ENCODE measurements at places on chromosomes 5 and 9.

GRCh38 chr5:135850231-135850630 lies 15.8 kb downstream of the SLC25A48 start:
- no peak for DNase-seq

- DNase-seq, result no peak
Measured at GRCh38 chr5:31948006-31948405, 226.1 kb downstream of the GOLPH3 start.

DNA sequence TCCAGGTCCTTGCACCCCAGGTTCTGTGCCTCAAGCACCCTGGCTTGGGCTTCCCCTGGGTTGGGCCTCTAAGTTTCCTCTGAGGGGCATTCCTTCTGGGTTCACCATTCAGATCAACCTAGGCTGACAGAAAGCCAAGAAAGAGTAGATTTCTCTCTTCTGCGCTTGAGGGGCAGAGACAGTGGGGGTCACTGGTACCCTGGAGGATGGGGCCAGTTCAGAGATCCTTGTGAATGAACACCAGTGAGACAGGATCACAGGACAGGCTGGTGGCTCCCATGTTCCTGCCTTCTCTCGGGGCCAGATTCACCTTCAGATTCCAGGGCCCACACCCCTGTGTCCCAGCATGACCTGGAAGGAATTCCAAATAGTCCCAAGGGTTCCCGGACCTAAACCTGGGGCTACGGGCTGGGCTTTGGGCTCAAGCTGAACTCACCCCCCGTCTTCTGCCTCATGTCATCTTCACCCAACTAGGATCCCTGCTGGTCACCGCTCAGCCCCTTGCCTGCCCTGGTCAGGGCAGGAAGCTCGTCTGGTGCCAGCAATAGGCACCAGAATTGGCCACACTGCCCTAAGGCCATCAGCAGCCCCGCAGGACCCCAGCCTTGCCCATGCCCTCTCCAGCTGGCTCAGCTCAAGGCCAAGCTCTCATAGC lies 91.8 kb upstream of the MVB12B start:
- DNase-seq, result no peak

DNA sequence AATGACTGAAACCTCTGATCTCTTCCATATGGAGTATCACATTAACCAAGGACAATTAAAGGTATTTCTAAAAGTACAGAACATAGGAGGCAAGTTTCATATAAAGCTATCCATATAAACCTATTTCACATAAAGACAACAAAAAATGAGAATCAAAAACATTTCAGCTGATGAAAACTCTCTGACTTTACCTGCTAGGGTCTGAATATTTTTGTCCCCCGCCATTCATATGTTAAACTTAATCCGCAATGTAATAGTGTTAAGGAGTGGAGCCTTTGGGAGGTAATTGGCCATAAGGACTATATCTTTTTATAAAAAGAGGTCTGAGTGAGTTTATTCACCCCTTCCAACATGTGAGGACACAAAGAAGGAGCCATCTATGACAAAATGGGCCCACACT lies 788.5 kb downstream of the DTWD2 start:
- no peak for DNase-seq

DNA sequence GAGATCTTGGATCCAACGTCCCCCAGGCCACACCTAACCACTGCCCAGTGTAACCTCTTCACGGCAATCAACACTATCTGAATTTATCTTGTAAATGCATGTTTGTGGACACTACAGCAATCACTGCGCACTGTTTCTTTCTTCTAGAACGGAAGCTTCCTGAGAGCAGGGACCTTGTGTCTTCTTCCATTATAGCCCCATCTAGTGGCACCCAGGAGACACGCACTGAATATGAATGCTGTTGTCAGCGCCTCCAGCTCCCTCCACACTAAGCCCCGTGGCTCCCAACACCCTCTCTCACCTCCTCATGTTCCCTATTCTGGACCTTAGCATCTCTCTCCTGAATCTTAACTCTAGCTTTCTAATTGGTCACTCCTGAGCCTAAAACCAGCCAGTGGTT lies 72.7 kb downstream of the SMIM23 start:
- DNase-seq, result peak; percentile 14

DNA sequence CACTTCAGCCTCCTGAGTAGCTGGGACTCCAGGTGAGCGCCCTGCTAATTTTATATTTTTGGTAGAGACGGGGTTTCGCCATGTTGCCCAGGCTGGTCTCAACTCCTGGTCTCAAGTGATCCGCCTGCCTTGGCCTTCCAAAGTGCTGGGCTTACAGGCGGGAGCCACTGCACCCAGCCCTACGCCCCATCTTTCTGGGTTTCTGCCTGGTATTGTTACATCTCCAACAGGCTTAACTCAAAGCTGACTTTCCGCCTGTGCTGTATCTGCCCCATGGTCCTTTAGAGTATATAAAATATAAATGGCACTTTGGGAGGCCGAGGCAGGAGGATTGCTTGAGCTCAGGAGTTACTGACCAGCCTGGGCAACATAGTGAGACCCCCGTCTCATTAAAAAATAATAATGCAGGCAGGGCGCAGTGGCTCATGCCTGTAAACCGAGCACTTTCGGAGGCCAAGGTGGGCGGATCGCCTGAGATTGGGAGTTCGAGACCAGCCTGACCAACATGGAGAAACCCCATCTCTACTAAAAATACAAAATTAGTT lies 36.5 kb upstream of the GLDC start:
- DNase-seq, result no peak

- DNase-seq, result no peak
Measured at GRCh38 chr5:138370537-138370936, 18.1 kb downstream of the KDM3B start.

GRCh38 chr9:116576386-116576785 lies 110.7 kb upstream of the TRIM32 start:
- no peak for DNase-seq

- DNase-seq, result no peak
Measured at GRCh38 chr5:91898019-91898418, 514.9 kb upstream of the ARRDC3 start.

GRCh38 chr9:88502552-88503034 lies 32.4 kb upstream of the NXNL2 start:
- no peak for DNase-seq

DNA sequence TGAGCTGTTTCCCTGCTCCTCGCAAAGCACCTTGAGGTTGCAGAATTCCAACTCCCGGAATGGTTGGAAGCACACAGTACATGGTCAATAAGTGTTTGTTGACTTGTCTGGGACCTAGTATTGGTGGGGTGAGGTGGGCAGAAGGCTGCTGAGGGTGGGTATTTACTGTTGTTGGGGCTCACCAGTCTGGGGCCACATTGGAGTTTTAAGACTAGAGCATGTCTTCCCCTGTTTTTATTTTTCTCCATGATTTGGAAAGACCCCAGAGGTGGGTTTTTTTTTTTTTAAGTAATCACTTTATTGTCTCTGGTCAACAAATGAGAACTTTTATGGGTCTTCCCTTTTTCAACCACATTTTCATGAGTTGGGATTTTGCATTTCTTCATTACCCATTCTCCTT lies 55.1 kb downstream of the IRF1 start:
- no peak for DNase-seq

GRCh38 chr9:106305428-106306133 lies 557.4 kb upstream of the ZNF462 start:
- no peak for DNase-seq

GRCh38 chr9:16825331-16825725 lies 45.1 kb downstream of the BNC2 start:
- DNase-seq, result no peak

GRCh38 chr5:173785866-173786265 lies 102.3 kb upstream of the CPEB4 start:
- no peak for DNase-seq

- DNase-seq, result no peak
Measured at GRCh38 chr5:30686530-30686929, 507.0 kb upstream of the CDH6 start.

GRCh38 chr9:18689921-18690320 lies 216.0 kb downstream of the ADAMTSL1 start:
- no peak for DNase-seq

- no peak for DNase-seq
Measured at GRCh38 chr9:126454215-126454614, 127.6 kb downstream of the MVB12B start.

DNA sequence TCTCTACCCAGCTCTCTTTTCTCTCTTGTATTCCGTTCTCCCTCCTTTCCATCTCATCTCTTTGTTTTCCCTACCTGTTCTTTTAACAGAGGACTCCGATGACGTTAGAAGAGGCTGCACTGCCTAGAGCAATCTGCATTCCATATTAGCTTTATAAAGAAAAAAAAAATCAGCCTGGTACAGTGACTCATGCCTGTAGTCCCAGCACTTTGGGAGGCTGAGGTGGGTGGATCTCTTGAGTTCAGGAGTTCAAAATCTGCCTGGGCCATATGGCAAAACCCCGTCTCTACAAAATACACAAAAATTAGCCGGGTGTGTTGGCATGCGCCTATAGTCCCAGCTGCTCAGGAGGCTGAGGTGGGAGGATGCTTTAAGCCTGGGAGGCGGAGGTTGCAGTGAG lies 49.0 kb downstream of the DAPK1 start:
- DNase-seq, result no peak

- DNase-seq, result peak; percentile 92
Measured at GRCh38 chr5:157290981-157291711, 25.2 kb downstream of the CYFIP2 start.

DNA sequence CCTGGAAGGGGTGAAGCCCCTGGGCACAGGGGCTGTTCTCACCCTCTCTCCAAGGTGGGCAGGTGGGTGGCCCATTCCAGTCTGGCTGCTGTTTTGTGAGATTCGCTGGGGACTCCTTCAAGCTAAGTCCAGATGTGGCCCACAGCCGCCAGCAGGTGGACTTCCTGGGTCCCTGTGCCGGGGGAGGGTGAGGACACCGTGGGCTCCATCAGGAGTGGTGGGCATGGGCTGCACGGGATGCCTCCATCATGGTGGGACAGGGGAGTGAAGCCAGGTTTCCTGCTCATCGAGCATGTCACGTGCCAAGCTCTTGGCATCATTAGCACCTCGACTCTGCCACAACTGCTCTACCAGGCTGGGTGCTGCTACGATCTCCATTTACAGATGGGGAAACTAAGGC lies 1.8 kb downstream of the NCS1 start:
- DNase-seq, result no peak

DNA sequence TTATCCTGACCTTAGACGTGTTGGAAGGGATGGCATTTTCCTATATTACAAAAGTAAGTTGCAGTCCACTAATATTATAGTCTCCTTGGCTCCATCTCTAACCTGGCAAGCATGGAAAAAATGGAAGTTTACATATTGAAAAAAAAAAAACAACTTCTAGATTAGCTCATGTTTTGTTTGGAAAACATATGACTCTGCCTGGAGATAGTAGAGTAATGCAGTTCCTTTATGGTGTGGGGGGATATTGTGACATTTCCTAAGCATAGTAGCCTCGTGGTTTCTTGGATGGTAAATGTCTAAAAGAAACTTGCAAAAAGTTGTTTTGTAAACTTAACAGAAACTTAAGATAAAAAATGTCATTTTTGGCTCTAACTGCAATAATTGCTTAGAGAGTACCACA lies 244.4 kb upstream of the FBXL7 start:
- no peak for DNase-seq

GRCh38 chr5:30808996-30809395 lies 384.5 kb upstream of the CDH6 start:
- no peak for DNase-seq

DNA sequence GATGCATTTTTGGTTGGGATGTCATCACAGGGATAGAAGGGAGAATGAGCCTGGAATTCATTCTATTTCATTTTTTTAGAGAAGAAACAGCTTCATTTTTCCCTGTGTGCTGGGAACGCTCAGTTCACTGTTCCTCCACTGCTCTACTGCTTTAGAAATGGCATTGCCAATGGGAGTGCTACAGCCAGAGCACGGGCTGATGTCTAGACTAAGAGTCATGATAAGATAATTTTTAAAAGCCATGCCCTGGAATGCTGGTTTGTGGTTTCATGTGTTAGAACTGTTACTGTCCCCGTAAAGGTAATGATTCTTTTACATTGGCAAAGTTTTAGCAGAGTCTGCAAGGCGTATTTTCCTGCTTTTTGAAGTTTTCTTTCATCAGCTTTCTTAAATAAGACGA lies 119.6 kb downstream of the SEMA6A start:
- no peak for DNase-seq

DNA sequence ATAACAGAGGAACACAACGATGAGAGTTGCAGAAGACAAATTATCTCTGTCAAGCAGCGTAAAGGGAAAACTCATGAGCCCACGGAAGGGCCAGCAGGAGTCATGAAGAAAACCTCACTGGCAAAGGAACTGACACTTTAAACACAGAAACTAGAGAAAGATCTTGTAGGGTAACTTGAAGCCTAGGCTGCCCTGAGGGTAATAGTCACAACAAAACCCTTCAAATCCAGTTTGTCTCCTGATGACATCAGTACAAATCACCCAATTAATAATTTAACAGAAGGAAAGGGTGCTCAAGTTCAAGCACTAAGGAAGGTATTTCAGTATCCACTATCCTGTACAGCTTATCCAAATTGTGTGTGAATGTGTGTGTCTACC lies 549.1 kb downstream of the MTRR start:
- no peak for DNase-seq

DNA sequence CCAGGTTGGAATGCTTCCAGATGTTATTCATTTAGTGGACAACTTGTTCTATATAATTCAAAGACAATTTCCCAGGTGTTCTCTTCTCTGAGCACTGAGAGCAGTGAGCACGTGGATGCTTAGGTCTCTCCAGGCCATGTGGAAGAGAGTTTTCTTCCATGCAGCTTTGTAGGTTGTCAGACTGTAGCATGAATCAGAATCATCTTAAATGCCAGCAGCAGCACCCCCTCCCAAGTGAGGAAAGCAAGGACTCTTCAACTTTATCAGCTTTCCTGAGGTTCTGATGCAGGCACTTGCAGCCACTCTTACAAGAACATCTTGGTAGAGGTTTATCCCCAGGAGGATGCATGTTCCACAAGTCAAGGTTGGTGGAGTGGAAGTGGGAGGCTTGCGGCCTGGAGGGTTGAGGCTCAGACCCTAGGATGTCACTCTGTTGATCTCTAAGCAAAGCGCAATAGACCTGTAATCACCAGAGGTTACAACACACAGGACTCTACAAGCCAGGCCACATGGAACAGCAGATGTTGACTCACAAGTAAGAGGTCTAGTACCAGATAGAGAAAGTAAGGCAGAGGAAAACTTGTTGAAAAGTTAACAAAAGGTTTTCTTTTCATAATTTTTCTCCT lies 47.7 kb downstream of the UGCG start:
- no peak for DNase-seq

GRCh38 chr5:23112237-23112636 lies 259.1 kb upstream of the CDH12 start:
- no peak for DNase-seq

GRCh38 chr9:30673132-30673531 lies 1711.3 kb upstream of the ACO1 start:
- no peak for DNase-seq

- no peak for DNase-seq
Measured at GRCh38 chr5:2797981-2798380, 46.5 kb upstream of the IRX2 start.

- DNase-seq, result no peak
Measured at GRCh38 chr5:80072103-80073073, 37.2 kb downstream of the THBS4 start.

All from Caco-2 (cell line).